ENCODE measurements at places on chromosomes 11 and 22.

GRCh38 chr11:115941481-115941993 is 437.3 kb upstream of the CADM1 start:
- DNase-seq: no peak

DNA sequence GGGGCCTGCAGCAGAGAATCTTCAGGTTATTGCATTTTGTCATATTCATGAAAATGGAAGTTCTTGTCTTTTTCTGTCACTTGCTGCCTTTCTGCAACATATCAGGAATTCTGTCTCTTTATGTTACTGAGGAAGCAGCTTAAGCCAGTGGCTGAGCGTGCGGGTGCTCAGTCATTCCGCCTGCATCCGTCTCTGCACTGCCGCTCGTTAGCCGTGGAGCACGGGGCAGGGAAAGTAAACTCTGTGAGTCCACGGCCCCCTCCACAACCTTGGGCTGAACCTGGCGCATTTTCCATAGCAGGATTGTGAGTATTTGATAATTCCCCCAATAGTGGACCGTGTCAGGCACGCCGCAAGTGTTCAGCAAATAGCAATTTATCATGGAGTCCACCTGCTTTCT is 1007.7 kb downstream of the BRD1 start:
- no peak for DNase-seq

DNA sequence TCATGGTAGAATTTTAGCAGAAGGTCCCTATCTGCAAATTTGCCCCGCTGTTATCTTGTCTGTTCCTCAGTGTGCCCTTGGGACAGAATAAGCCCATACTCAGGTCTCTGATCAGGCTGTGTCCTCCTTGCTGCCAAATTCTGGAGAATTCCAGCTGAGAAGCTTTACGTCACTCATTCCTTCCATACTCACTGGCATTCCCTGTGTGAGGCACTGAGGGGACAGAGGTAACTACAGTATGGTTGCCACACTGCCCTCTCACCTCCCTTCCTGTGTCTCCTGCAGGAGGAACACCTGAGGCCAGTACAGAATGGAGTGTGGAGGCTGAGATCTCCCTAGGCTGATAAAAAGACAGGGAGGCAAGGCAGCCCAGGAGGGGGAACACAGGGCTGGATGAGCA is 31.5 kb downstream of the SHISA8 start:
- no peak for DNase-seq

DNA sequence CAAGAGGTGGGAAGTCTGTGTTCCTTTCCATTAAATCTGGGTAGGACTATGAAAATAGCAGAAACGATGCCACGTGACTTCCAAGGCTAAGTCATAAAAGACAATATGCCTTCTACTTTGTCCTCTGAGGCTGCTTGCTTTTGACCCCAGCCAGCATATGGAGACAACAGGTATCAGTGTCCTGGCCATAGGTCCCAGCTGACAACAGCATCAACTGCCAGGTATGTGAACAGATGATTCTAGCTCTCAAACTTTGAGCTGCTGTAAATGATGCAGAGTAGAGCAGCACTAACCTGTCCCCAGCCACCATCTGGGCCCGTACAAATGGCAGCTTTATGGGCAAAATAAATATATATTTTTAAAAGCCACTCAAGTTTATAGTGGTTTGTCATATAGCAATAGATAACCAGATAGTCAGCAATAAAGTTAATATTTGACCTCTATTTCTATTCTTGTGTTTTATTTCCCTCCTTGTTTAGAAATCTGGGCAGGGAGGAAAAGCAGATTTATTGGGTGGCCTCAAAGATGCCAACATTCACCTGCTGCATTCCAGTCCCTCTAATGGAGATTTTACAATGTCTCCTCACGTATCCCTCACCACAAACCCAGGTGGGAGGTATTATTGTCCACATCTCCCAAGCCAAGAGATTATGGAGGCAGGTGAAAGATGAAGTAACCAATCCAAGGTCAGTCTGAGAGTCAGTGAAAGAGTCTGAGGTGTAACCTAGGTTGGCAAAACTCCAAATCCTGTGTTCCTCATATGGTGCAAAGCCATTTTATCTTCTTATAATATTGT is 209.6 kb upstream of the LARGE1 start:
- no peak for DNase-seq

- DNase-seq: no peak
Observed at GRCh38 chr22:37425800-37426705, 1.2 kb downstream of the ELFN2 start.
